Activated T-helper 9 cell treated with anti-CD3 and anti-CD28 coated beads, Interleukin-2, amount 50 U/mL, for 16 hours (primary cell): ENCODE measurements at places on chromosomes 7 and 10.

DNA sequence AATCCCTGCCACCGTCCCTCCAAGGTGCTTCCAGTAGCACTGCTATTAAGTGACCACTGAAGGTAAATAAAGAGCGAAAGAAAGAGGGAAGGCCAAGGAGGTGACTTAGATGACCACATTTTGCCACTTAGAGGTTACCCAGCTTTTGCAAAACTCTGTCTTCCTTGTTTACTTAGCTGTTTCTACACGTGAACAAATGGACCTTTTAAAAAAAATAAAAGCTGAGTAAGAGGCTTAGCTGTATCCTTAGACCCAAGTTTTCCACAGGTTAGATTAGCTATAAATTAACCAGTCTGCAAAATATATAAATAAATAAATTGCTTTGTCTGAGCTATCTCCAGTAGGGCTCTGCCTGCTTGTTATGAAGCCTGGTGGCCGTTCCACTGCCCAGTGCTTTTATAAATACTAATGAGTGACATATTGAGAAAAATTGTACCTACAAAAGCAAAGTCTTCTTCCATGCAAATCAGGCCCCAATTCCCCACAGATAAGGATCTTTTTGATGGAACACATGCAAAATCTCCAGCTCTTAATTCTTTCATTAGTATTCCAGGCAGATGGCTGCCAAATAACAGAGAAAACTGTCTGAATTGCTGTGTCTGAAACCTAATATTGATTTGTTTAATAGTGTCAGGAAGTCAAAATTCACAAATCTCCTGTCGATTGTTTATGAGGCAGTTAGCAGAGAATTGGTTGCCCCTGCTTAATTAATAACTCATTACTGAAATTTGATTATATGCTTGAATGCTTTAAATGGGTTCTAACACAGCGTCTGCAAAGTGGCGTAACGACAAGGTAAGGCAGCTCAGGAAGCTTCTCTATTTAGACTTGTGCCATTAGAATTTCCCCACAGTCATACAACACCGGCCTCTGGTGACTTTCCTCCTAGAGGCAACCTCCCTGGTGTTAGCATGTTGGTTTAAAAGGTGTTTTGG lies 176.7 kb downstream of the EMX2 start:
- no peak for DNase-seq

GRCh38 chr10:110436554-110437350 lies 61.0 kb upstream of the DUSP5 start:
- DNase-seq, result no peak

DNA sequence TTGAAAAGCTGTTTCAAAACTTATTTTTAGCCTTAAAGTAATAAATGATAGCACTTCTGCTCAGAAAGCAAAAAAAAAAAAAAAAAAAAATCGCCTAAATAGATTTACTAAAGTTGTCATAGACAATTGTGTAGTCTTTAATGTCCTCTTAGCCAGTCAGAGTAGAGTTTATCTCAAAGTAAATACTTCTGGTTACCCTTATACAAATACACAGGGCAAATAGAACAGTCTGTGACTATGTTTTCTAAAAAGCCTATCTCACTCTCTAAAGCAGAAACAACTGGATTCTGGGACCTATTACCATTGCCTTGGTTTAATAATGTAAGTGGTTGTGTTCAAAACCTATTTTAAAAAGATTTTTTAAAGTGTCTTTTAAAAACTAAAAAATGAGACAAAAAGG lies 156.2 kb upstream of the THSD7A start:
- DNase-seq, result no peak

- no peak for DNase-seq
Observed at GRCh38 chr7:121126801-121127534, 138.5 kb downstream of the CPED1 start.

DNA sequence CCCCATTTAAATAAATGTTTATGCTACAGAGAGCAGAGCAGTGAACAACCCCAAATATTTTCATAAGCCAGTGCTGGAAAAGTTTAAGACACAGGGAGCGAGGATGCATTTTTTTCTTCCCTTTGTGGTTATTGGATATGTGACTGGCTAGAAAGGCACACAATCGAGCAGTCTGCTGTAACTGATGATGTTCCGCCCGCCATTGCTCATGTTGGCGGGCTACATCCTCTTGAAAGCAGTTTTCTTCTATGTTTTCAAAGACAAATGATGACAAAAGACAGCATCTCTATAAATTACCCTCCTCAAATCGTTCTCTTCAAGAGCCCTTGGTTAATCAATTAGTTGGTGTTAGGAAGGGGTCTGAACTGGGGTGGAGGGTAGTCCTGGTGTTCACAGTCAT lies 269.8 kb downstream of the SKAP2 start:
- DNase-seq, result no peak
